CD4-positive, CD25-positive, alpha-beta regulatory T cell (primary cell): ENCODE measurements at places on chromosomes 16 and 17. TPM values are rescaled to one million over a fixed set of nuclear protein-coding genes. Genes with fewer than 3 reads are reported as not detected.

The CEP295NL gene
- 1.6 TPM for total RNA-seq

The TMEM98 gene
- total RNA-seq, result not detected

The LGALS9B gene
- total RNA-seq, result not detected

The TRPV2 gene
- 125 TPM for total RNA-seq

The C17orf100 gene
- total RNA-seq, result 1.5 TPM

The OR1F1 gene
- total RNA-seq, result not detected

The TOM1L2 gene
- total RNA-seq, result 50.8 TPM
